Stimulated activated naive CD4-positive, alpha-beta T cell (primary cell): ENCODE measurements at places on chromosomes 1 and 21.
A peak's percentile ranks its signal among the peaks of the same experiment; 100 is the strongest.

DNA sequence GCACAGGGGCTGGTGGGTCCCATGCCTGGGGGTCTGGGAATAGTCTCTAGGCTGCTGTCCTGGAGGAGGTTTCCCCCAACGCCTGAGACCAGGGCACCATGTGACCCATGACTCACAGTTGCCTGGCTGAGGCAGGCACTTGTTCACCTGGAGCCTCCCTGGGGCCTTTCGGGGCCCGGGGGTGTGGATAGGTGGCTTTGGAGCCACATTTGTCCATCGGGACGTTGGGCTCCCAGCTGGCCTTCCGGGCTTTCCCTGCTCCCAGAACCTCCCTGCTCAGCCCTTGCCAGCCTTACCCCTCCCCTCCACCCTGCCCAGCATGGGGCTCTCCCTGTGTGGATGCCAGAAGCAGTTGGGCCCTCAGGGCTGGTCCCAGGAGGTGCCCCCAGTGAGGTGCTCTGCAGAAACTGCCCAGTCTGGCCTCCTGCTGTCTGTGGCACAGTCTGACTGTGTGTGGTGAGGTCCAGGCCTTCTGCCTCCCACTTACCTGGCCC lies 14.2 kb downstream of the COL6A1 start:
- DNase-seq, result no peak

GRCh38 chr1:149923626-149924025 lies 4.0 kb downstream of the SF3B4 start:
- no peak for DNase-seq

DNA sequence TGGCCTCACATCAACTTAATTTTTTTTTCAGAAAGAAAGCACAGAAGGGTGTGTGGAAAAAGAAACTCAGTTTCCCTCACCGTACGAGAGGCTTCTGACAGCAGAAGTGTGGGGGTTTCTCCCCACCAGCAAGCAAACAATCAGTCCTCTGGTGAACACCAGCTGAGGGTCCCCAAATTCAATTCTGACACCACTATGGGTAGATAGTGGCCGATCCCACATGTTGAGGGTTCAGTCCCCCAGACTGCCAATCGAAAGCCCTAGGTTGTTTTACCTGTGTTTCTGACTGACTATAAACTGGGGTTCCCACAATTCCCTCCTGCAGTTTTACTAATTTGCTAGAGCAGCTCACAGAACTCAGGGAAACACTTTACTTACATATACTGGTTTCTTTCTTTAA lies 2.1 kb downstream of the IFI6 start:
- DNase-seq, result no peak

GRCh38 chr1:6646499-6647148 lies 22.0 kb downstream of the THAP3 start:
- no peak for DNase-seq

GRCh38 chr1:102970496-102971078 lies 137.7 kb downstream of the COL11A1 start:
- DNase-seq, result no peak

- DNase-seq, result no peak
Observed at GRCh38 chr1:32767156-32767555, 50.0 kb downstream of the YARS1 start.

DNA sequence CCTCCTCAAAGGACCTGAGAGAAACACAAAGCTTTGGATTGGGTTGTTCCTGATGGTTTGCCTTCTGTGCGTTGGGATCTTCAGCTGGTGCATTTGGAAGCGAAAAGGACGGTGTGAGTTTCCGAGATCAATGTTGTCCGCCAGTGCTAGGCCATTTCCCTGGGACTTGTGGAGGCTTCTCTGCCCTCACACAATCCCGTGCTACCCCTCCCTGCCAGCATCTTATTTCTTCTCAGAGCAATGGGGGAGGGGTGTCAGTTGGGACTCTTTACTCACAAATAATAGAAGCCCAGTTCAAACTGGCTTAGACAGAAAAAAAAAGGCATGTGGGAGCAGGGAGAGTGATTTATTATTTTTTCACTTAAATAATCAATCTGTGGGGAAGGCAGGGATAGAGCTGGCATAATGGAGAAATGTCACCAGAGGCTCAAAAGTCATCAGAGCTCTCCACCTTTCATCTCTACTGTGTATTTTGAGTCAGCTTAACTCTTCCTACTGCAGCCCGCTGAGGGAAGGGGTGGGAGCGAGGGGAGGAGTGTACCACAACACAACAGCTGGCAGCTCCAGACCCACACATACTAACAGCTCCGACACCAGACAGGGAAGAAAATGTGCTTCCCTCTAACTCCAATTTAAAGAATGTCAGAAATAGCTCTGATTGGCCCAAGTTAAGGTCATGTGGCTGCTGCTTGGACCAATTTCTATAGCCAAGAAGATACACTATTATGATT lies 22.4 kb downstream of the LY9 start:
- no peak for DNase-seq

DNA sequence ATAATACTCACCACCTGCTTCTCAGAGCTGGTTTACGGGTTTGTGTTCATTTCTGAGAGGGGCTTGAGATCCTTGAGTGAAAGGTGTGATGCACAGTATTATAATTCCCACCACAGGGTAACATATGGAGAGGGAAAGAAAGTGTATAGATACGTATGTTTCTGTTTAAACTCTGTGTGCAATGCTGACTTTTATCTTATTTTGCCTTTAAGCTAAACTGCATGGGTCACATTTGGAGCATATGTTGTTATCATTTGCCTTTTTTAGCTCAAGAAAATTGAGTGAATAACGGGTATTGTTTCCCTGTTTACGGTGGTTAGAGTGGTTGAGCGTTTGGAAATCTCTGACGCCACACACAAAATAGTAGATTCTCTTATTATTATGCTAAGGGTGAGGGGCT lies 191.1 kb upstream of the NFIA start:
- DNase-seq, result no peak

DNA sequence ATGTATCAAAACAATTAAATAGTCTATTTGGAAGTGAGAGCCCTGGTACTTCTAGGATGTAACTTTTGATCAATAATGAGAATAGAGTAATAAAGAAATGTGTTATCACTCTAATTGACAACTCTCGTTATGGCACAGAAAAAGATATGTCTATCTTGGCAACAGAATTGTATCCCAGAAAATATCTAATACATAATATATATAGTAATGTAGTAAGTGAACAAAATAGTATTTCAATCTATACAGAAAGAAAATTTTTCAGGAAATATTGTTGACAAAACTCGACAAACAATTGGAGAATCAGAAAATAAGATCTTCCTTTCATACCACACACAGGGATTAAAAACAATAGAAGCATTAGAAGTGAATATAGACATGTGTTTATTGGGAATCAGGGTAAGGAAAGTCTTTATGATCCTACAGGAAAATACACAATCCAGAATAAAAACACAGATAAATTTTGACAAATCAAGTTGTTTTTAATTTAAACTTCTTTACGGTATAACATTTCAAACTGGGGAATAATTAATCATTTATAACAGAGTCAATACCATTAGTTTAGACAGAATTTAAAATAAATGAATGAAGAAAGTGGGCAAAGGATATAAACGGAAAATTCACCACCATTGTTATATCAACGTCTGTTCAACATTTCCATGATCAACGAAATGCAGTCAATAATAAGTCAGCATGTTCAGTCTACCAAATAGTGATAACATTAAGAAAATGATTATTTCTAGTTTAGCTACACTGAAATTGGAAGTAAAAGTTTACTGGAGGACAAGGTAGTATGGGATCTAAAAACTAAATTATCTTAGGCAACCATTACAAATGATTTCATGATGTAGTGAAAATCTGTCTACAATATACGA lies 1526.5 kb upstream of the TPTE start:
- no peak for DNase-seq

DNA sequence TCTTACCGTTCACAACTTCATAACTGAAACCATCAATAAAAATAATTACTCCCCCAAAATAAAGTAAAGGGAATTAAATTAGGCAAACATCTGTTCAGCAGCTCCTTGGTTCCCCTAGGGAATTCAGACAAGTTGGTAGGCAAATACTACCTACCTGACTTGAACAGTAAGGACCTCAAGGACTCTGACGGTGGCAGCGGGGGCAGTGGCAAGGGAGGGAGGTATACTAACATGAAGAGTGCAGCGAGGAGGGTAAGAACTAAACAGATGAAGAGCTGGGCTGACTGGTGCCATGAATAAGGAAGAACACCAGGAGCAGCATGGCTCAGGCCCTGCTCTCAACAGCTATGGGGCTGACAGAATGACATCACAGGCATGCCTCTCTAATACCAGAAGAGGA lies 33.1 kb downstream of the MTOR start:
- no peak for DNase-seq

GRCh38 chr1:183210681-183211080 lies 24.6 kb downstream of the LAMC2 start:
- DNase-seq, result no peak

DNA sequence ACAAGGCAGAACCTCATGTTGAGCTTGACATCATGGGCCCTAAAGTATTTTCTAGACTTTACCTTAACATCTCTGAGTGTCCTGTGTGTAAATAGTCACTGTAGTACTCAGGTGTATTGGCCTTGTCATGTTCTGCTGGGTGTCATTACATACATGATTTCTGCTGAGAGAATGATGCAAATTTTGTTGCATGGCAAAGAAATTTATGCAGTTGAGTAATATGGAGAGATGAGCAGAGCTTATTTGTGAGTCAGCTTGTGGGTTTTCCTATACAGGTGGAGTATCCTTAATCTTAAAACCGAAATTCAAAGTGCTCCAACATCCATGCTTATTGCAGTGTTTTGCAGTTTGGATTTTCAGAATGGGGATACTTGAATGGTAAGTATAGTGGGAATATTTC lies 36.6 kb downstream of the RGL1 start:
- DNase-seq, result no peak

GRCh38 chr21:16082038-16082816 lies 352.4 kb downstream of the USP25 start:
- no peak for DNase-seq

GRCh38 chr1:203681739-203682138 lies 55.1 kb downstream of the ATP2B4 start:
- no peak for DNase-seq

GRCh38 chr21:21046063-21046462 lies 47.9 kb downstream of the NCAM2 start:
- no peak for DNase-seq

DNA sequence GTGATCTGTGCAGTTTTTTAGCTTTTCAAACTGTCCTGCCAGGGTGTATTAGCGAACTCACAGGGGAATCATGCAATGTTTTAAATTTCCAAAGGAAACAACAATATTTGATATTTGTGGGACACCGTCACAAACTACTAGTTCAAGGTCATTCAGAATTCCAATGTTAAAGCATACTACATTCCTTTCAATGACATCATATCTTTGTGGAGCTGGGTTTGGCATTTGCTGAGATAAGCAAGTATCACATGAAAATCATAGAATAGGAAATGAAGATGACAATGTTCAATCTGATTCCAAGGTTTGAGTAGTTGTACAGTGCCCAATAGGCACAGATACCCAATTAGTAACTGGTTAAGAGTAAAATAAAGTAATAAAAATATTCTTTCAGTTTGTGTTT lies 35.6 kb downstream of the NUF2 start:
- DNase-seq, result no peak

DNA sequence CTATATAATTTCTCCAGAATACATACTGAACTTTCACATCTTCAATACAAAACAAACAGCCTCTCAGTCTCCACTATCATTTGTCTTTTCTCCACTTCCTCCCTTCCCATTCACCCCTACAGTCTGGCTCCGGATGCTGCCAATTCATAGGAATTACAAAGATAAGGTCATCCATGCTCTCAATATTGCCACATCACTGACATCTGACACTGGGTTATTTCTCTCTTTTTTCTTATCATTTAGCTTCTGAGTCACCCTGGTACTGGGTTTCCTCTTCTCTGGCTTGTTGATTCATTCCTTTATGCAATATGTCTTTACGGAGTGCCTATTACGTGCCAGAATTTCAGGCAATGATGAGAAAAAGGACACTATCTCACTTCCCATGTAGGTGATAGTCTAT lies 3.1 kb upstream of the SH3BP5L start:
- DNase-seq, result no peak

DNA sequence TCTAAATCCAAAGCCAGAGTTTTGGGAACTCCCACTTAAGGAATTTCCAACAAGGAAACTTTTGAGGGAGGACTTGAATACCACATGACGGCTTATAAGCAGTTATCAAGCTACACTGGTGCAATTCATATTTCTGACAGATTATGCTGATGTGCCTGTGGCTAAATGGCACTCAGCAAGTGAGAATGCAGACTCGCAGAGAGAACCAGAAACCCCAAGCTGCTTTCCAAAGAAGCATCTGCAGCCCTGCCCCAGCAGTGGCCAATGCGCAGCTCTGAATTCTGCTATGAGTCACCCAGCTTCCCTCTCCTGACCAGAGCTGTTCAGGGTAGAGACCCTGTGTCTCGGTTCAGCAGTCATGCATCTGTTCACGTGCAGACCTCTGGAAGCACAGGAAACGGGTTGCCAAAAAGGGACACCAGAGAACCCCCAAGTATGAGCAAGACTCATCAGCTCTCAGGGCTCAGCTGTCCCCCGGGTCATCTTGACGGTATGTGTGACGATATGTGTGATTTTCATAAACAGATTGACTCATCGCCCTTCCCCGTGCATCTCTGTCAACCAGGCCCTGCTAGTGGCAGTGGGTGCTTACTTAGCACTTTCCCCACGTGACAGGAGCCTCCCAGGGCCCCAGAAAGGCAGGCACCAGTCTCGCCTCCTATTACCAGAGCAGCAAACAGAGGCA lies 76.3 kb downstream of the ITPKB start:
- peak; percentile 68 for DNase-seq

- DNase-seq, result no peak
Observed at GRCh38 chr1:31007462-31007991, 58.0 kb downstream of the PUM1 start.

GRCh38 chr1:118340928-118341910 lies 156.2 kb upstream of the SPAG17 start:
- DNase-seq, result no peak

- no peak for DNase-seq
Observed at GRCh38 chr1:162666006-162666645, 33.9 kb downstream of the DDR2 start.

DNA sequence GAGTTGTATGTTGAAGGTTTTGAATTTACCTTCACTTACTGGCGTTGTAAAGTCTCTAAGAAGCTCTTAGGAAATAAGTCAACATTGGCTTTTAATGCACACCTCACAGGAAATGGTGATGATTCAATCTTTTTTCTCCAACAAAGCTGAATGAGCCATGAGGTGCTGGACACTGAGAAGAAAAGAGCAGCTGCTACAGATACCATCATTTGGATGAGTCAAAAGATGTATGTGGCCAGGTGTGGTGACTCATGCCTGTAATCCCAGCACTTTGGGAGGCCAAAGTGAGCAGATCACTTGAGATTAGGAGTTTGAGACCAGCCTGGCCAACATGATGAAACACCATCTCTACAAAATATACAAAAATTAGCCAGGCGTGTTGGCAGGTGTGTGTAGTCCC lies 3.3 kb upstream of the IL23R start:
- no peak for DNase-seq

DNA sequence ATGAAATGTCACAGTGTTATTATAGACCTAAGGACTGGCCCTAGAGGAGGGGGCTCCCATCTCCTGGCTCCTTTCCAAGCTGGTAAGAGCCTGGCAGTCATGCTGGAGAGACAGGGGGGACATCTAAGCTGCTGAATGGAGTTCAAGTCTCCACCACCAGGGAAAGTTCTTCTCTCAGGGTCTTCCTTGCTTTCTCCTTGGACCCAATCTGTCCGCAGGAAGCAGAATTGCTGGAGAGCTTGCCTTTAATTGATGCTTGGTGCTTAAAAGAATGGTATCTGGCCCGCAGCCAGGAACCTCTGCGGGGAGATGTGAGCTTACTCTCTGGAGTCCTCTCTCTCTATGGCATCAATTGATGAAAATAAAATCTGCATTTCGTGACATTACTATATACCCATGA lies 25.1 kb downstream of the IRF2BP2 start:
- DNase-seq, result no peak
